Glutamatergic neuron (in vitro differentiated cells): ENCODE measurements at places on chromosomes 7 and 10. TPM values are rescaled to one million over a fixed set of nuclear protein-coding genes. Genes with fewer than 3 reads are reported as not detected.

AASS gene
- total RNA-seq: 37.0 TPM

PTN gene
- 40.0 TPM for total RNA-seq

LBX1 gene
- total RNA-seq: not detected

PHKG1 gene
- not detected for total RNA-seq

AGR2 gene
- total RNA-seq: not detected

NEBL gene
- total RNA-seq: 0.74 TPM

GNG11 gene
- 0.56 TPM for total RNA-seq

MICALL2 gene
- total RNA-seq: 28.0 TPM

- no peak overlapping the region for H3K27ac ChIP-seq
- no peaks in the 10 kb centered on the region for H3K36me3 ChIP-seq
- peaks cover 7% of the 10 kb centered on the region for H3K27me3 ChIP-seq
- no peak overlapping the region for H3K4me3 ChIP-seq
- DNase-seq: no peak
These were observed 117.2 kb downstream of the CDH23 start for GRCh38 chr10:71513936-71514335.

GRCh38 chr10:70762441-70763175 lies 22.6 kb downstream of the TBATA start:
- H3K36me3 ChIP-seq: peaks cover 17% of the 10 kb centered on the region
- H3K27ac ChIP-seq: no peak overlapping the region

DNA sequence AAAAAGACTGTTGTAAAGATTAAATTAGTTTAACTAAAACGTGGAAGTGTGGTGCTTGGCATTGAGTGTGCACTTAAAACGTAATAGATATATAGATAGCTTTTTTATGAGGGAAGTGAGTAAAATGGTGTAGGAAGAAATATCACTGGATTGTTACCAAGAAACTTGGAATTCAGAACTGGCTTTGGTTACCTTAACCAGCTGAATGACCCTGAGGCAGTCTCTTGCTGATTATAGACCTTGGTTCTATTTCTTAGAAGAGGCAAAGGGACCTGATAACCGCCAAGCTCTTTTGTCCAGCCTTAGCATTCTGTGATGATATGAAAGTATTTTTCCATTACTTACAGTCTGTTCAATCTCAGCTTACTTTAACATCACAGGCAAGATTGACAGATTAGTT lies 3.8 kb downstream of the REEP3 start:
- peaks cover 5% of the 10 kb centered on the region for H3K36me3 ChIP-seq
- H3K4me1 ChIP-seq: peaks cover 27% of the 10 kb centered on the region
- H3K27me3 ChIP-seq: peaks cover 5% of the 10 kb centered on the region

DNA sequence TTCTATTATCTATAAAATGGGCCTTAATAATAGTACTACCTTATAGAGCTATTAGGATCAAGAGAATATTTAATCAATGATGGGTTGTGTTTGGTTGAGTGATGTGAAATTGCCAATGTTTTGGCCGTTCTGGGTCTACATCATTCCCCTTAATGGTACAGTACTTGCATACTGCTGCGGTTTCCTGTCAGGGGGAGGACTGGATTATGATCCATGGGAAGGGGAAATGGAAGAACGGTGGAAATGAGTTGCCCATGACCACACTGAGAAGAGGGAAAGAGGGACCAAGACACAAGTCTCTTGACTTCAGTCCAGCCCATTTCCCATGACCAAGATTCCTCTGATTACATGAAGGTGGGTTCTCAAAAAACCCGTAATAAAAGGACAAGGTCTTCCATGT lies 999 bp upstream of the MRPS24 start:
- H3K36me3 ChIP-seq: peaks cover 4% of the 10 kb centered on the region
- no peak for DNase-seq
- peaks cover 12% of the 10 kb centered on the region for H3K4me1 ChIP-seq
- peaks cover 6% of the 10 kb centered on the region for H3K27me3 ChIP-seq
- no peak overlapping the region for H3K4me3 ChIP-seq

DNA sequence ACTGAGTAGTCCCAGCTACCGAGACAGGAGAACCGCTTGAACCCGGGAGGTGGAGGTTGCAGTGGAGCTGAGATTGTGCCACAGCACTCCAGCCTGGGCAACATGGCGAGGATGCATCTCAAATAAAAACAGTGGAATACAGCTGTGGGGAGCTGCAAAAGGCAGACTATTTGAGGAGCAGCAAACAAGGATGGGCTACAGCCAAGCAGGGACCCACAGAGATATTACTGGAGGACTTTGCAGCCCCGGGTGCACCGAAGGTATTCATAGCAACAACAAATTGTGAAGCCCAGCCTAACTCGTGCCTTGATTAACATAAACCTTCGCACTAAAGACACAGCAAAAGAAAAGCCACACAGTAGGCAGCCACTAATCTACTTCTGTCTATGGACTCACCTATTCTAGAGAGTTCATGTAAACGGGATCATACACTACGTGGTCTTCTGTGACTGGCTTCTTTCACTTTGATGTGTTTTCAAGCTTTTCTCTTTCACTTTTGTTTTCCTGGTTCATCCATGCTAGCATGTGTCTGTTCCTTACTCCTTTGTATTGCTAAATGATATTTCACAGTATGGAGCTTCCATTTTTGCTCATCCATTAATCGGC lies 34.0 kb downstream of the PODXL start:
- peaks cover 11% of the 10 kb centered on the region for H3K4me1 ChIP-seq
- H3K36me3 ChIP-seq: peaks cover 3% of the 10 kb centered on the region
- no peak overlapping the region for H3K27ac ChIP-seq
- H3K27me3 ChIP-seq: peaks cover 2% of the 10 kb centered on the region
- DNase-seq: no peak

GRCh38 chr10:57017356-57018037 lies 656.4 kb upstream of the ZWINT start:
- peaks cover 3% of the 10 kb centered on the region for H3K27me3 ChIP-seq
- no peaks in the 10 kb centered on the region for H3K36me3 ChIP-seq
- H3K27ac ChIP-seq: no peak overlapping the region
- no peak overlapping the region for H3K4me3 ChIP-seq
- no peaks in the 10 kb centered on the region for H3K4me1 ChIP-seq

DNA sequence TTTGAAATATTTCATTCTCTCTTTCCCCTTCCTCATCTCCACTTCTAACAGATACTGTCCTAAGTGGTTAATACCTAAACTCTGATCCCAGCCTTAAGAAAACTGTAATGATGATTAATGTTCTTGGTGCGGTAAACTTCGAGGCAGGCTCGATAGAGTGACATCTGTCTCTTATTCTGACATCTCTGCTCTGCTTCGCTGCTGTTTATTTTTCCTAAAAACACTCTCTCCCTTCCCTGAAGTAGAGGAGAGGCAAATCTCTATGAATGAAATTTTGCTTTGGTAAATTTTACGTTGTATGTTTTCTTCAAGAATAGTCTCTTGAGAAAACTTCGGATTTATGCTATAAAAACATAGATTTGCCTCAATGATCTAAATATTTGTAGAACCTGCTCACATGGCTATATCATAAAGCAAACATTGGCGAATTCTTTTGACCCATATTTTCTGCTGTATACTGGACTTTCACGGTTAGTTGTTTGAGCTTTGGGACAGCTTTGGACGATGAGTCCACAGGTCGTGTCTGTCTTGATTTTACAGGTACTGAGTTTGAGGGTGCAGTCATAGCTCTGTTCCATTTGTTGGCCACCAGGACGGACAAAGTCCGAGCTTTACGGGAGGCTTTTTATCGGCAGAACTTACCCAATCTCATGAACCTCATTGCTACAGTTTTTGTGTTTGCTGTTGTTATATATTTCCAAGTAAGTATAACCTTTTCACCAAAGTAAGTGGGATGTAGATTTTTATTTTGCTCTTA lies 27.1 kb downstream of the SEC61A2 start:
- H3K27ac ChIP-seq: no peak overlapping the region
- no peaks in the 10 kb centered on the region for H3K36me3 ChIP-seq
- H3K4me1 ChIP-seq: no peaks in the 10 kb centered on the region
- peaks cover 3% of the 10 kb centered on the region for H3K27me3 ChIP-seq
- no peak for DNase-seq

GRCh38 chr10:14822879-14823755 lies 14.7 kb downstream of the CDNF start:
- peaks cover 1% of the 10 kb centered on the region for H3K4me1 ChIP-seq
- no peaks in the 10 kb centered on the region for H3K36me3 ChIP-seq
- peak; percentile 23 for DNase-seq
- no peak overlapping the region for H3K4me3 ChIP-seq
- no peaks in the 10 kb centered on the region for H3K27me3 ChIP-seq

GRCh38 chr7:7870555-7870954 lies 98.0 kb upstream of the GLCCI1 start:
- H3K4me1 ChIP-seq: no peaks in the 10 kb centered on the region
- no peak overlapping the region for H3K27ac ChIP-seq
- H3K36me3 ChIP-seq: peaks cover 5% of the 10 kb centered on the region
- no peak overlapping the region for H3K4me3 ChIP-seq
- DNase-seq: no peak

GRCh38 chr10:97760461-97761257 lies 11.1 kb downstream of the SFRP5 start:
- DNase-seq: no peak
- no peaks in the 10 kb centered on the region for H3K4me1 ChIP-seq
- no peaks in the 10 kb centered on the region for H3K36me3 ChIP-seq
- H3K4me3 ChIP-seq: no peak overlapping the region
- H3K27me3 ChIP-seq: peaks cover 7% of the 10 kb centered on the region

GRCh38 chr7:28296571-28297483 lies 115.5 kb upstream of the CREB5 start:
- H3K4me1 ChIP-seq: peaks cover 5% of the 10 kb centered on the region
- no peak overlapping the region for H3K4me3 ChIP-seq
- H3K36me3 ChIP-seq: no peaks in the 10 kb centered on the region
- no peak overlapping the region for H3K27ac ChIP-seq
- peak; percentile 63 for DNase-seq

GRCh38 chr10:87700031-87700796 lies 40.5 kb downstream of the PAPSS2 start:
- H3K4me1 ChIP-seq: no peaks in the 10 kb centered on the region
- no peak for DNase-seq
- no peak overlapping the region for H3K27ac ChIP-seq
- H3K27me3 ChIP-seq: no peaks in the 10 kb centered on the region
- H3K4me3 ChIP-seq: no peak overlapping the region

DNA sequence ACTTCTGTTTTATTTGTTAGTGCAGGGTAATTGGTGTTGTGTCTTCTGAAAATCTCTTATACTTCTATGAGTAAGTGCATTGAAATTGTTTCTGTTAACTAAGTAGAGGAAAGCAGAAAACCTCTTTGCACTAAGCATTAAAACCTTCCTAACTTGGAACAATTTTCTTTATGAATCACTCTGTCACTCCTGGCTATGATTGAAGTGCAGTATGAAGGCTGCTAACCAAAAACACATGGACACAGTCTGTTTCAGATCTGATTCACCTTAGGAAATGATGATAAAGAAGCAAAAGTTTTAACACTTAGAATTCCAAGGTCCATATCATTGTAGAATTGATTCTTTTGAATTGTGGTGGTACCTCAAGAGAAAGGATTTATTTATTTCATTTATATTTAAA lies 41.9 kb downstream of the MET start:
- H3K27ac ChIP-seq: no peak overlapping the region
- no peak for DNase-seq
- no peaks in the 10 kb centered on the region for H3K36me3 ChIP-seq

- H3K27ac ChIP-seq: no peak overlapping the region
- DNase-seq: no peak
- H3K27me3 ChIP-seq: peaks cover 4% of the 10 kb centered on the region
- H3K4me1 ChIP-seq: no peaks in the 10 kb centered on the region
These were observed 73.1 kb downstream of the ADCYAP1R1 start for GRCh38 chr7:31125171-31125570.

- DNase-seq: no peak
- no peaks in the 10 kb centered on the region for H3K36me3 ChIP-seq
- H3K4me1 ChIP-seq: peaks cover 9% of the 10 kb centered on the region
These were observed 102.4 kb upstream of the KLF6 start for GRCh38 chr10:3887404-3887803.

DNA sequence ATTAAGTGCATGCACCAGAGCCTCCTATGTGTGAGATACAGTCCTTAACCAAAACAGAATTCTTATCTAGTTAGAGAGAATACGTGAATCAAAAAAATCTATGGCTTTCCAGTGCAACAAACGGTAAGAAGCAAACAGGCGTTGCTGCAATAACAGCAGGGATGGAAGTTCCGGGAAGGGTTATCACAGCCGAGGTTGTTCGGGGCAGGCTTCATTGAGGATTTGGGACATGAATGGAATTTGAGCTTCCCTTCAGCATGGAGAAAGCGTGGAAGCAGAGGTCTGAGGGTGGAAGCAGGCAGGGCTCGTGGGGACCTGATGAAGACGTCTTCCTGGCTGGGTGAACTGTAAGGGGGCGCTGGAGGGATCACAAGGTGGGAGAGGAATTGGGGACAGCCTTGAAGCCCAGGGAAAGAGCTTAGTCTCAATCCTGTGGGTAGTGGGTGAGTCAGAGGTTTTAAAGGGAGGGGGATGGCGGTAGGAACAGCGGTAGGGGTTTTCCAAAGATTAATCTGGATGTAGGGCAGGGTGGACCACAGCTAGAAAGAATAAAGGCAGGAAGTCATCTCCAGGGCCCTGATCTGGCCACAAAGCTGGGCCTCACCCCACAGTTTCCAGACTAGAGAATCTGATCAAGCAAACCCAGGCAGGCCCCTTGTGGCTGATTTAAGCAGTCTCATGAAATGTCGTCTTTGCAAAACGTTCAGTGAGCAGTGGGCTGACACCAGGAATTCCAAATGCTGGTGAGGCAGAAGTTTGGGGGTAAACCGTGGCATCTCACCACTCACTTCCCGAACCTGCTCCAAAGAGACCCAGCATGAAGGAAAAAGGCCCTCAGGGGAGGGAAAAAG lies 65.1 kb downstream of the CALML3 start:
- no peak overlapping the region for H3K4me3 ChIP-seq
- DNase-seq: no peak
- H3K4me1 ChIP-seq: peaks cover 37% of the 10 kb centered on the region
- no peaks in the 10 kb centered on the region for H3K36me3 ChIP-seq
- H3K27me3 ChIP-seq: peaks cover 6% of the 10 kb centered on the region
- no peak overlapping the region for H3K27ac ChIP-seq
